GM04503 (cell line): ENCODE measurements at places on chromosomes 11 and 22.

DNA sequence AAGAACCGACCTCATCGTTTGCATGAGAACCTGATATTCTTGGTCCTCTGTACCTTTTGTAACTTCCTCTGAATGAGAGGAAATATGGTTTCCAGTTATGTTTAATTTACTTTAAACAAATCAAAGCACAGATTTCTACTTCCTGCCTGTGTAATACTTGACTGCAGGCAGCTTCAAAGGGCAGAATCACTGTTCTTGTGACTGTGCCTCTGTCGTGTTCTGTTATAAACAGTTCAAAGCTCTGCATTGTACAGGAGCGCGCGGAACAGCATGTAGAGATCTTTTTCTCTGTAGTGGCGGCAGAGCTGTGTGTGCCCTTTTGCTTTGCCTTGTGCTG lies 73.2 kb upstream of the CLDN5 start:
- DNase-seq = no peak

GRCh38 chr11:105609832-105610781 lies at the start of gene GRIA4:
TSS of gene GRIA4 (plus strand) at chr11:105610073. CDS start at chr11:105610998, 925 bp downstream.
- DNase-seq = no peak

DNA sequence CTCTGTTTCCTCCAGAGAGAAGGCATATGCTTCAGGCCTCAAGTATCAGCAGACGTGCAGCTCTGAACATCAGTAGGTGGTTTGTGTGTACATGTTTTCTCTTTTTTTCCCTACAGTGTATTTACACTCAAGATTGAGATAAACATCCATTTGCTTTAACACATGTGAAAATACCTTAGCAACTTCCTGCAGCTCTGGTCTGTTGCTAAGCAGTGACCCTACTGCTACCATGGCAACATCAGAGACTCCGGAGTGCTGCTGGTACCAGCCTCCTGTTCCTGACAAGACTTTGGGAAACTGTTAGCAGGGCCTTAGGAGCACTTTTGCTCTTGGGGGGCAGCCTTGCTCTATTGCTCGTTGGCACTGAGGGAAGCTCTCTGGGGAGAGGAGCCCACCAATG lies 221.2 kb upstream of the PLET1 start:
- DNase-seq = no peak

DNA sequence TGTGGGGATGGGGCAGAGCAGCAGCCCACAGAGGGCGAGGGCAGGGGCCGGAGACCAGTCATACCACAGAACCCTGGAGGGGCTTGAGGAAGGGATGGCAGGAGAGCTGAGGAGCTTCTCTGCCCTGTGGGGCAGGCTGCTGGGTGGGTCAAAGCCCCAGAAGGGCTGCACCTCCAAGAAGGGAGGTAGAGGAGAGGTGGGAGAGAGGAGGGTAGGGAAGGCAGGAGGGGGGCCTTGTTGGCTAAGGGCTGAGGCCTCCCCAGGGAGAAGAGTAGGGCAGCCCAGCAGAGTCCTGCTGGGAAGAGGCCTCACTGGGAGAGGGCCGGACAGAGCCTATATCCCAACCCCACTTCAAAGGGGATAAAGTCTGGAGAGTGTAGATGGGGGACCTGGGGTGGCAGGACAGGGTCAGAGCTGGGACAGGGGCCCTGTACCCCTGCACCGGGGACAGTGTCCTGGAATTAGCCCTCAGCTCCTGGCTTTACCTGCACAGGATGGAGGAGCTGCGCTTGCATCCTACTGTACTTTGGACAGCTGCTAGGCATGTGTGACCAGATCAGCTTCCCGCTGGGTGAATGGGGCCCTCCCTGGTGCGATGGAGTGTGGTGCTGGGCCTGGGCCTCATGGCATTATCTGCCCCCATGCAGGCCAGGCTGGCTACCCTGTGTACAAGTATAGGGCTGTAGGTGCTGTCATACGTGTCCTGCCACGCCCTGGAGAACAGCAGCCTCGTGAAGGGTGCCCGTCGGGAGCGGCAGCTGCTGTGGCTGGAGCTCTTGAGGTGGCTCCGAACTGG lies 7.3 kb downstream of the DGCR6L start:
- no peak for DNase-seq

DNA sequence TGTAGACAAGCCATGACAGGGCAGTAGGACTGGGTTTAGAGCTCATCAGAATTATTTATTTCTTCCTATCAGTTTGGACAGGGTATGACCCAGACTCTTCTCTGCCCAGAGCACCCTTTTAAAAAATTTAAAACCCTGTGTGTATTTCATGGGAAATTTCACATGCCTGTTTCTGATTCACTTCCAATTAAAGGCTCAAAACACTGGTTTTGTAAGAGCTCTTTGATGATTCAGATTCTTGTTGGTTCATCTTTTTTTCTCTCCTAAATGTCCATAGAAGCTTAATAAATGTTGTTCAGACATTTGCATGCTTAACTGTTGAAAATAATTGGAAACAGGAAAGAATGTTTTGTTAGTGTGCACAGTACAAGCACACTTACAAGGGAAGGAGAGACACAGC lies 13.8 kb downstream of the FLI1 start:
- DNase-seq = peak; percentile 78

DNA sequence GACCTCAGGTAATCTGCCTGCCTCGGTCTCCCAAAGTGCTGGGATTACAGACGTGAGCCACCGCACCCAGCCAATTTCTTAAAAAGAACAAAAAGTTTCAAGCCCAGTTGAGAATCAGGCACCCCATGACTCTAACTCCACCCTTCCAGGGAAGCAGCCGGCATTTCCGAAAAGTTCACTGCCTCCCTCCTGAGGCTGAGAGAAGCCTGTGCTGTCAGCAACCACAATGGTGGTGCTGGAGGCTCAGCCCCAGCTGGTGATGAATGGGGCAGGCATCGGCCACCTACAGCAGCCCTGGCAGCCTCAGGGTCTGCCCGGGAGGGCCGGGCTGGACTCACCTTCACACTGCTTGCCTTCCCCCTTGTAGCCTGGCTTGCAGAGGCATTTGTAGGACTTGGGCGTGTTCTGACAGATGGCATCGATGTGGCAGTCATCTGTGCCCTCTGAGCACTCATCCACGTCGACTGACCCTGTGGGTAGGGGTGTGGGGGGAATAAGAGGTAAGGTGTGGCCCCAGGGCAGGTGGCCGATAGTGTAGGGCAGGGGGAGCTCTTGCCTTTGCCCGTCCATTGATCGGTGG lies 4.3 kb downstream of the SCUBE1 start:
- no peak for DNase-seq

DNA sequence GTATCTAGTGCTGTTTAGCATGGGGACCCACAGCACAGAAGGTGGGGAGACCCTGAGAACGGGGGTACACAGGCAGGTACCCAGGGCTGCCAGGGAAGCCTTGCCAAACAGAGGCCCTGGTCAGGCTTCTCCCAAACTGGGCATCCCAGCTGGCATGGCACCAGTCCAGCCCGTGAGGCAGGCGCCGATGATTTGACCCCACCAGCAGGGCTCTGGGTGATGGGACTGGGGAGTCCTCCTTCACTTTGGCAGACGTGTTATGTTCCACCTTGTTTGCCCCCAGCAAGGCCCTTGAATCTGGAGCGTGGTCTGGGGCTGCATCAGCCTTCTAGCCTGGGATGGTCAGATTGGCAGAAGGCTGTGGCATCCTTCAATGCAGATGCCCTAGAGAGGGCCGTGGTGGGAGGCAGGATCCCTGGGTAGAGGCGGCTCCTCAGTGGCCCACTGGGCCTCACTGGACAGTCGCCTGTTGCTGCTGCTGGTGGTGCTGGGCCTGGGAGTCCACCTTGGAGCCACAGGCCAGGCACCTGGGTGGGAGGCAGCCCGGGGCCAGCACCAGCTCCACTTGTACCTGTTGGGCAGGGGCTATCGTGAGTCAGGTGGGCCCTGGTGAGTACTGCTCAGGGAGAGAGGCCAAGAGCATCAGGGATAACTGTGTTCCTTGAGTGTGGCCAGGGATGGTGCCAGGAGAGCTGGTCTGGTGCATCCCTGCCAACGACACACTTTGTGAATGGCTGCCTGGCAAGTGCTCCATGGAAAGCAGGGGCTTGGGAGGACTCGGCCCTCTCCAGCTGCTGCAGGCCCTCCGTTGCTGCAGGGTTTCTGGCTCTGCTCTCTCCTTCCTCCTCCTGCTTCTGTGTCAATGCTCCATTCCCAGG lies 3.3 kb downstream of the ADORA2A start:
- DNase-seq = no peak

- DNase-seq = peak; percentile 73
Observed at GRCh38 chr11:75428281-75428724, 4.7 kb downstream of the KLHL35 start.

DNA sequence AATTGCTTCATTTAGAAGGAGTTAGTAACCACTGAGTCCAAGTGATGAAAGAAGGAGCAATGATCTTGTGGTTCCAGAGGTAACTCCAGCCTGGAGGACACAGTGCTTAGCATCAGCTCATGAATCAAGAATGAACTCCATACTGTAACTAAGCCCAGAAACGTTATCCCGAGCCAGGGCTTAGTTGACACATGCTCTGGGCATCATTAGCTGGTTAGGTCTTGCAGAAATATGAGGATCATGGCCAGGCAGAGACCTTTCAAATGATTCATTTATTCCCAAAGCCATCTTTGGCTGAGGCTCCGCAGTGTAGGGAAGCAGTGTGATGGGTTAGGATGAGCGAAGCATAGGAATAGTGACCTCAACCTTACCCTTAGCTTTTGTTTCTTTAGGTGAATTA lies 277.4 kb downstream of the FAM76B start:
- peak; percentile 96 for DNase-seq

DNA sequence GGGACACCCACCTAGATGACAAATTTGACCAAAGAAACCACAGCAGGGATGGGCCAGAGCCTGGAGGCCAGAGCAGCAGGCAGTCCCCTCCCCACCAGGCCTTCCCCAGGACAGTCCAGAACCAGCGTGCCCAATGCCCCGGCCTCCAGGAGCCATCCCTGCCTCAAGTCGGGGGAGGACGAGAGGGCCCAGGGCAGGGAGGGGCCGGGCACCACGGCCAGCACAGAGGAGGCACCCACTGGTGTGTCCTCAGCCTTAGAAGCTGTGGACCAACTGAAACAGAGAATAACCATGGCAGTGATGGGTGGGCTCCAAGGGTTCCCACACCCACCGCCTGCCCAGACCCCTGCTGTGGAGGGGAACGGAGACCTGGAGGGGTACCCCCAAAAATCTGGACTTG lies 28.3 kb upstream of the TCF20 start:
- DNase-seq = no peak

DNA sequence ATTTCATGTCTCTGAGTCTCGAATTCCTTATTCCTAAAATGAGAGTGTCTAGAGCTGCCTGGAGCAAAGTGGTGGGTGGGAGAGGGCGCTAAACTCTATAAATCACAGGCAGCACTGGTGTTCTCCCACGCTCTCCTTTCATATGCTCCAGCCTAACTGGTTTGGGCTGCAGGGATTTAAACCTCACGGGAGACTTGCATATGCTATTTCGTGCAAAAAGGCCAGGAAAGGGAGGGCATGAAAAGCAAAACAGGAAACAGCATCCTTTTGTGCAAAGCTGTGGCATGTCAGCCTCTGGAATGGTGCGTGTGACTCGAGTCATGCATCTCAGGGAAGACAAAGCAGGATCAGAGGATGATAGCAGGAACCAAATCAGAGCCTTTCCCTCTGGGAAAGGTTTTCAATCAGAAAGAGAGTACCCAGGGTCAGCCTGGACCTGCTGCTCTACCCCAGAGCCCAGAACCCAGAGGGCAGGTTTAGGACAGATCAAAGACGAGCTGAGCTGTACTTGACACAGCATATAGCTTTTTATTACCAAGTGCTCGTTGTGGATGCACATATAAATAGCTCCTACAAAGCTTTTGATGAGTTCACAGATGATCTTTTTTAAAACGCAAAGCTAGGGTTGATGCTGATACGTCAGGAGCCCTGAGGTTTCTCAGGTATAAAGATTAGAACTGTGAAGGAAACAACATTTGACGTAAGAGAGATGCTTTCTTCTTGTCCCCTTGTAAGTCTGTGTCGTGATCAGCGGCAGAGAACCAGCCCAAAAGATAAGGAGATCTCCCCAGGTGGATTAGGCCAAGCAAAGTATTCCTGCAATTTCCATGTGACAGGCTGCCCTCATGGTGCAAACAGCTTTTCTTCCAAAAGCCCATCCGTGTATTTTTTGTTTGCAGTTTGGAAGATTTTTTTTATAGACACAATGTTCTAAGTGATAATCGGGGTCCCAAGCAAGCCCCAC lies 46.2 kb upstream of the YWHAH start:
- DNase-seq = no peak

- no peak for DNase-seq
Observed at GRCh38 chr11:30465192-30465591, 121.0 kb downstream of the MPPED2 start.

DNA sequence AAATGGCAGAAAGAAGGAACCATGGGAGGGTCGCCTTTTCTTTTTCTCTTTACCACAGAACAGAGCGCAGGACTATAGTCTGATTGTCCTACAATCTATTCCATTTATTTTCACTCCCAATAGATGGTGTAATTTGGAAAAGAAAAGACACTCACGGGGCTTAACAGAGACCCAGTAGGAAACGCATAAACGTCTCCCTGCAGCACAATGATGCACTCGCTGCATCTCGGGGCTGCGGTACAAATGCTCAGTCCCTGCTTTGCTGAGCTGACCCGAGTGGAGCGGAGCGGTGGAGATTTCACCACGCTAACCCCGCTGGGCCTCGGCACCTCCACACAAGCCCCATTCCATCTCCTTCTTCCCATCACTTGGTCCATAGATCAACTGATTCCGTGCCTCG lies 1.5 kb downstream of the FEZ1 start:
- no peak for DNase-seq

DNA sequence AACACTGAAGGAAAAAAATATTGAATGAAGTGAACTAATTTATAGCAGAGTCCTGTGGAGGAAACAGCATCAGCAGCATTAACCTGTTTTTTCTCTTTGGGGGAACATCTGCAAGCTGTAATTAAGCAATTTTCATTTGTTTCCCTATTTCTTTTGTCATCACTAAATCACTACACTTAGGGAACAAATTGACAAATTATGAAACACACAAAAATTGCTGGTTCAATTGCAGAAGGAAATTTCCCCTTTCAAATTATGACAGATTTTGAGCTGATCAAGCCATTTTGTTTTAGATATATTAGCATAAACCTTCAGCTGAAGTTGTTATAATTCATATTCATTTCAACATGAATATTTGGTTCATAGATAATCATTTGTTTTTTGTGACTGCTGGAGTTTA lies 22.2 kb upstream of the RAG2 start:
- DNase-seq = no peak

- no peak for DNase-seq
Observed at GRCh38 chr11:12696911-12697581, 22.8 kb downstream of the TEAD1 start.

DNA sequence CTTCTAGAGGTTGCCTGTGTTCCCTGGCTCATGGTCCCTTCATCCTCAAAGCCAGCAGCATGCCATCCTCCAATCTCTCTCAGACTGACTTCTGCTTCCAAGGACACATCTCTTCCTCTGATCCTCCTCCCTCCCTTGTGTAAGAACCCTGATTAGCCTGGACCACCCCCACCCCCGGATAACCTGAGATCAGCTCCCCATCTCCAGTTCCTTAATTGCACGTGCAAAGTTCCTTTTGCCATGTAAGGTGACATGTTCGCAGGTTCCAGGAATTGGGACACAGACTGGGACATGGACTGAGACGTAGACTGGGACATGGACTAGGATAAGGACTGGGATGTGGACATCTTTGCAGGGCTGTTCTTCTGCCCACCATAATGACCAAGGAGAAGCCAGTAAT lies 925.3 kb downstream of the TBC1D22A start:
- DNase-seq = no peak

GRCh38 chr11:65639623-65640482 lies 2.0 kb downstream of the SIPA1 start:
- no peak for DNase-seq

GRCh38 chr11:75223954-75224643 lies 16.5 kb upstream of the TPBGL start:
- DNase-seq = no peak
